ENCODE measurements at places on chromosomes 1 and 21.

DNA sequence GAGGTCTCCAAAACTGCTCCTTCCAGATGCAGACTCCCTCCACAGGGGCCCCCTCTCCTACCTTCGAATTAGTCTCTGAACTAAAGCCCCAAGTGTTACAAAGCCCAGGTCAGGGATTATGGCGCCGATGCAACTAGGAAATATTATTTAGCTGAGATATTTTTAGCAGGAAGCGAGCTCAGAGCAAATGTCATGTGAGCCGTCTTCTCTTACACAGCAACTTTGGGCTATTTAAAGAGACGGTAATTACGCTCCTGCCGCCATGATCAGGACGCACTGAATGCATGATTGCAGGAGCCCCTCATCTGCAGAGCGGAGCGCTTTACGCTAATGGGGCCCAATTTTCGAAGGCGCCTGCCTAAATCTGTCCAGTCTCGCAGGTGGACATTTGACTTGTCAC lies 55.3 kb upstream of the TARDBP start:
- no peak for DNase-seq

DNA sequence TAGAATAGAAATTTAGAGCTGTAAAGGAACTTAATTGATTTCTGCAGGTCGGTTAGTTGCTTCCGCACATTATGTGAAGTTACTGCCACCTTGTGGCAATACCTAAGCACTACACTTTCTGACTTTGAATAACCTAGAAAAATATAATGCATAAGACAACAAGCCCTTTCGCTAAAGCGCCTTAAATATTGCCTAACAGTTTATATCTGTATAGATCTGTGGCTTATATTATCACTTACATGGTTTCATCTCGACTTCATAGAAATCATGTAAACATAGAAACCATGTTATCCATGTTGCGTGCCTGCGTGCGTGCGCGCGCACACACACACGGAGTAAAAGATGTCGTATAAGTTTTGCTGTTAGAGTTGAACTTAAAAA lies 10.9 kb upstream of the IFI16 start:
- DNase-seq, result peak; percentile 83

GRCh38 chr1:61935516-61935915 lies 193.2 kb downstream of the PATJ start:
- DNase-seq, result no peak

- peak; percentile 47 for DNase-seq
Observed at GRCh38 chr21:32806810-32807386, 35.3 kb upstream of the PAXBP1 start.

- no peak for DNase-seq
Observed at GRCh38 chr1:12678820-12679219, 34.9 kb downstream of the AADACL4 start.

- no peak for DNase-seq
Observed at GRCh38 chr21:17640821-17641220, 28.1 kb upstream of the BTG3 start.

- peak; percentile 41 for DNase-seq
Observed at GRCh38 chr1:214277704-214278635, 3.0 kb upstream of the SMYD2 start.

DNA sequence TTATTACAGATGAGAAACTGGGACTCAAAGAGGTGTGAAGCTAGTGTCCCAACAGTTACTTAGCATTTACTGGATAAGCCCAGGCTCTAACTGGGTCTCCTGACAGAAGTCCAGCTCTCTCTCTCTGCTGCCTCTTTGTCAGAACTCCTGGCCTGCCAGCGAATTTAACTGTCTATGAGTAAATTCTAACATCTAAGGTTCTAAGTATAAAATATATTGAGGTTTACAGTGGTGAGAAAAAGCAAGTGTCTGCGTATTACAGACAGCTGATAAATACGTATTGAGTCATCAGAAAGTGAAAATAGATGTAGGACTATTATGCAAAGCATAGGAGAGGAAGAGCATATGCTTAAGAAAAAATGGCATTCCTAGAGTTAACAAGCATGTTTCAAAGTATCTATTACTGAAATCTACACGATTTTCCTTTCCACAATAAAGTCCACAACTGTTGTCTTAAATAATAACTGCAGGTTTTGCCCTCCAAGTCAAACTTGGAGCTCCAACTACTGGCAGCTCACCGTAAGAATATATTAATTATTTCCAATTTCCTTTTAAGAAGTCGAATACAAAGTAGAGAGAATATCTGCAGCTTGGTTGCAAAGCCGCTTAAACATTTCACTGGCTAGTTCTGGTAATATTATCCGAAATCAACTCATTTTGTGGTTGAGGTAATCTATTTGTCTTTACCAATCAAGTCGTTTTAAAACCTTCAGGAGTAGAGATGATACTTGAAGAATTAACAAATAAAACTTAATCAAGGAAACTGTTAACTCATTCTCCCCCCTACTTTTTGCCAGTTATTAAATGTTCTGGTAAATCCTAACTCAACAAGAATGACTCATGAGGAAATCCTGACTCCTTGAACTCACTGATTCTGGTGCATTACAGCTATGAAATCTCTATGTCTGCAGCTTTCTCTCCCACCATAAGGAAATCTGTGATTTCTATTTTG lies 1.4 kb upstream of the RGS2 start:
- DNase-seq, result peak; percentile 71

DNA sequence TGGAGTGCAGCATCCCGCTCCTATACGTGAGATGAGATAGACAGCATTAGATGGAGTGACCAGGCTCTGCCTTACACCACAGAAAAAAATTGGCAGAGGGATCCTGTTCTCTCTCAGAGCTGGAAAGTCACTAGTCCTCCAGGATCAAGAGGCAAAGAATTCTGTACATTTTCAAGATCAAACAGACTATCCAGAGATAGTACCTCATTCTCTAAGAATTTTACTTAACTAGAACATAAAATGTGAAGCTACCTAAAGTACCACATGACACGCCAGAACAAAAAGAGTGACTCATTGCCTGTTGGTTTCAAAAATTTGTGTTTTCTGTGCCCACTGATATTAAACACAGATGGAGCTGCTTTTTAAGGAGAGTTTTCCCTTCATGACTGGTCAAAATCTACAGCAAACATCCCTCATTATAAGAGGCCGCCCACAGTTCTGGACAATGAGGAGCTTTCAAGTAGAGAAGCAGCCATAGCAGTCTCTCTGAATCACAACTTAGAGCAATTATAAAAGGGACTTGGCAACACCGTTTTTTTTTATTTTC lies 32.3 kb downstream of the CD160 start:
- DNase-seq, result peak; percentile 98

DNA sequence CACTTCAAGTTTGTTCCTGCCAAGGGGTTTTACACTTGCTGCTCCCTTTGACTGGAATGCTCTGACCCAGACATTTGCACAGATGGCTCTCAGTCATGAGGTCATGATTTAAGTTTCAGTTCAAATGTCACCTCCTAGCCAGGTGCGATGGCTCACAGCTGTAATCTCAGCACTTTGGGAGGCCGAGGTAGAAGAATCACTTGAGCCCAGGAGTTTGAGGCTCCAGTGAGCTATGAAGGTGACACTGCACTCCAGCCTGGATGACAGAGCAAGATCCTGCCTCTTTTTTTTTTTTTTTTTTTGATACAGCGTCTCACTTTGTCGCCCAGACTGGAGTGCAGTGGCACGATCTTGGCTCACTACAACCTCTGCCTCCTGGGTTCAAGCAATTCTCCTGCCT lies 4.5 kb upstream of the ZMYM4 start:
- DNase-seq, result no peak

- DNase-seq, result no peak
Observed at GRCh38 chr1:208105756-208106155, 138.4 kb downstream of the PLXNA2 start.

- no peak for DNase-seq
Observed at GRCh38 chr21:37562920-37563640, 196.5 kb downstream of the DYRK1A start.

DNA sequence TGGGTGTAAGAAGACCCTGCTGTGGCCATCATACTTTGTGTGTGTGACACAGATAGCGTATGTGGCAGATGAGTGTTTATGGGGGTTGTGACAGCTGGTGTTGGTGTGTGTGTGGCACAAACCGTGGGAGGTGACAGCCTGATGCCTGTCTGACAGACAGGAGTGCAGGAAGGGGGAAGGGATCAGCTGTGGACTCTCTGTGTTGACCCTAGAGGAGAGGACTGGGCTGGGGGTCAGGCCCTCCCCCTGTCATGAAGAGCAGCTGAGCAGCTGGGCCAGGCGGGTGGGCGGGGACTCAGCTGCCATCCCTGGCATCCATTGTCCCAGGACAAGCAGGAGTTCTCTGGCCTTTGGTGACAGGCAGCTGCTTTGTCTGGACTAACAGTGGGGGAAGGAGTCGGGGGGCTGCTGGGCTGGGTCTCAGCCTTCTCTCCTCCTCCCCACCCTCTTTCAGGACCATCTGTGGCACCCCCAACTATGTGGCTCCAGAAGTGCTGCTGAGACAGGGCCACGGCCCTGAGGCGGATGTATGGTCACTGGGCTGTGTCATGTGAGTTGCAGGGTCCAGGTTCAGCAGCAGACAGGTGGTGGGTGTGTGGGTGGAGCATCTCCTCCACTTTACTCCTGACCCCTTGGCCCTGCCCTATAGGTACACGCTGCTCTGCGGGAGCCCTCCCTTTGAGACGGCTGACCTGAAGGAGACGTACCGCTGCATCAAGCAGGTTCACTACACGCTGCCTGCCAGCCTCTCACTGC lies 2.3 kb downstream of the PLK3 start:
- DNase-seq, result no peak

DNA sequence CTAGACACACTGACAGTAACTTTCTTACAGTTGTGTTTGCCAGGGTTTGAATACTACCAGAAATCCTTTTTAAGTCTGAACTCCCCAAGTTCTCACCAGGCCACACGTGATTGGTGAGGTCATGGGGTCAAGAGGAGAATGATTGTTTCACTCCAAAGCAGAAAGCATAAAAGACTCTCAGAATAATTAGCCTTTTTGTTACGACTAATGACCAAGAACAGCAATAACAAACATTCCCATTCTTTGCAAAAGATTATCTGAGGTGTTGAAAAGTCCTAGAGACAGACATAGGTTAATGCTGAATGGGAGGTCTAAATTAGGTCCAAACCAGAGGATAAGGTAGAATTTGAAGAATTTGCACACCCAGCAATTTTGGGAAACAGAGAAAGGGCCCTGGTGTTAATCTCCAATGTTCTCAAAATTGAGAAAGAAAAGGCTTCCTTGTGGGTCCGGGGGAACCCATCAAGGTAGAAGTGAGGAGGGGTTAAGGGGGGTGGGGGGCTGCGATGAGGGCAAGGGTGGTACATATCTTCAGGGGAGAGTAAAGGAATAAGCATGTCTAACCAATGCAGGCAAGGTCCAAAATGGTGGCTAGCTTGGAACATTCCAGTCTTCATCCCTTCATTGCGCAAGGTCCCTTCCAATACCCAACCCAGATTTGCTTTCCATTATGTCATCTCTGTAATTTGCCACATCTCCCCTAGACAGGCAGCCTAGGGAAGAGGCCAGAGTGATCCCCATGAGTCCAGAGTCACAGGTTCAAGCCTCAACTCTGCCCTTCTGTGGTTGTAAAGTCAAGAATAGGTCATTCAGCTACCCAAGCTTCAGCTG lies 74.6 kb upstream of the NFIA start:
- no peak for DNase-seq

- DNase-seq, result no peak
Observed at GRCh38 chr1:47395433-47395832, 20.7 kb upstream of the FOXE3 start.

GRCh38 chr1:64861611-64862010 lies 104.7 kb downstream of the JAK1 start:
- DNase-seq, result peak; percentile 16

DNA sequence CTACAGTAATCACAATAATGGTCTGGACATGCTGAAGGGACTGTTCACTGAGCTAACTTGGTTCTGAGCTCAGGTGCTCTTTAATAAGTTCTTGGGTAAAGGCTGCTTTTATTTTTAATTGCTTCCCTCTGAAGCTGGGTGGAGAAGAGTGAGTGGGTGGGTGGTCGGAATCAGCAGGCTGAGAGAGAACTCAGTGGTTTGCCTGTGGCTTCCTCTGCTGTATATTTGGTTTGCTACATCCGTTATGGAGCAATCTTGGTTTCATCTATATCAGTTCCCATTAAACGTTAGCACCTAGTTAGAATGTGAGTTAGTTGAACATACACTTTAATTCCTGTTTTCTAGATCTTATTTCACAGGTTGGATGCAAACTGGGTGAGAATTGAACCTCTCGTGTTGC lies 23.3 kb downstream of the CNIH4 start:
- no peak for DNase-seq

- no peak for DNase-seq
Observed at GRCh38 chr21:42514883-42515228, 1.2 kb downstream of the SLC37A1 start.

DNA sequence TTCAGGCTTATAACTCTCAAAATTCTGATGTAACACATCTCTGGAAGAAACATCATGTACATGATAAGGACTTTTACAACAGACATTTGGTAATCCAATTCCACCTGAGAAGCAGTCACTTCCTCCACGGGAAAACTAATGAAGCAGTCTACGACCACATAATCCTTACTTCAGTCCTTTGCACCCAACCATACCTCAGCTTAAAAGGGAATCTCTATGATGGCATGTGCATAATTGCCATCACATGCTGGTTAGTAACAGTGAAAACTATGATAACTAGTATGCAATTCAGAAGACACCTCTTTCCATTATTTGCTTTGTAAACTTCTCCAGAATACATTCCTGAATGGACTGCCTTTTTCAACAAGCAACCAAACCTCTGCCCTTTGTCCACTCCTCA lies 53.1 kb downstream of the TTC13 start:
- DNase-seq, result no peak

DNA sequence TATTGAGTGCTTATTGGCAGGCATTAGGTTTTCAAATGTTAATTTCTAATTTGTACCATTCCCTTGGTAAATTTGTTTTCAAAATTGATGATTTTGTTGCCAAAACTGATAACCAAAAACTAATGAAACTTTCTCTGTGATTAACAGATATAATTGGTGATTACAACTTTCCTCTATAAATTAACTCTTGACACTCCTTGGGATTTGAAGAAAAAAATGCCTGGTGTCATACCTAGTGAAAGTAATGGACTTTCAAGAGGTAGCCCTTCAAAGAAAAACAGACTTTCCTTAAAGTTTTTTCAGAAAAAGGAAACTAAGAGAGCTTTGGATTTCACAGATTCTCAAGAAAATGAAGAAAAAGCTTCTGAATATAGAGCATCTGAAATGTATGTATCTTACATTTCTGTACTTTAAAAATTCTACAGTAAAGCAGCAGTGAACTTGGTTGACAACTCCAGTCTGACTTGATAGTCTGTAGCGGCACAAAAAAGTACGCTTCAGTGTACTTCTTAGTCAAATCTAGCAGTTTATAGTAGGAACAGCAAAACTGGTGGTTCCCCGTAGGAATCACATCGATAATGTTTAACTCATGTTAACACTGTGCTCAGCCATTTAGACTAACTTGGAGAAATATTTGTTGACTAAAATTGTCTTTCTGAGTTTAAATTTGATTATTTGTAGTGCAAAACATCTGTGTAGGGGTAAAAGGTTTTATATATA lies 3.0 kb downstream of the USP1 start:
- peak; percentile 27 for DNase-seq

DNA sequence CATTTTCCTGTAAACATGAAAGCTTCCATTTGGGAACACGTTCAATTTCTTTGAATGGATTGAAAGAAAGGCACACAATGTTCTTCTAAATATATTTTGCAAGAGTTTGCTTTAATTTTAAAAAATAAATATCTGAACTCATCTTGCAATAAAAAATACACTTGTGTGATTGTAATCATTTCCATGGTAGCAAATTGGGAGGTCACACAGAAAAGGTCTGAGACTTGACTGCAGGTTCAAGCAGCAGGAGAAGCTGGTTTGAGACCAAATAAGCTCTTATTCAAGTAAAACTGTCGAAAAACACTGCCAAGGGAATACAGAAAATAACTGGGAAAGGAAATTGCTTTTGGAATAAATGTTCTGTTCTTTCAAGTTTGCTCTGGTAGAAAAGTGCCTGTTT lies 498.9 kb downstream of the ADGRL2 start:
- no peak for DNase-seq

- DNase-seq, result no peak
Observed at GRCh38 chr1:211739671-211740411, 64.4 kb upstream of the NEK2 start.

All from fibroblast of the aortic adventitia (primary cell).